Heart left ventricle (tissue), 16 donors: ENCODE measurements at places on chromosomes 12 and 14. TPM values are rescaled to one million over a fixed set of nuclear protein-coding genes. Genes with fewer than 3 reads are reported as not detected.

- no peak for DNase-seq
These were observed 305.6 kb downstream of the RPAP3 start for GRCh38 chr12:47400266-47400665.

ACSM4 gene
- not detected for polyA plus RNA-seq

- DNase-seq, result no peak
These were observed 54.6 kb upstream of the DICER1 start for GRCh38 chr14:95211721-95212504.

- DNase-seq, result no peak
These were observed 29.2 kb downstream of the DIP2B start for GRCh38 chr12:50533971-50534370.

DNA sequence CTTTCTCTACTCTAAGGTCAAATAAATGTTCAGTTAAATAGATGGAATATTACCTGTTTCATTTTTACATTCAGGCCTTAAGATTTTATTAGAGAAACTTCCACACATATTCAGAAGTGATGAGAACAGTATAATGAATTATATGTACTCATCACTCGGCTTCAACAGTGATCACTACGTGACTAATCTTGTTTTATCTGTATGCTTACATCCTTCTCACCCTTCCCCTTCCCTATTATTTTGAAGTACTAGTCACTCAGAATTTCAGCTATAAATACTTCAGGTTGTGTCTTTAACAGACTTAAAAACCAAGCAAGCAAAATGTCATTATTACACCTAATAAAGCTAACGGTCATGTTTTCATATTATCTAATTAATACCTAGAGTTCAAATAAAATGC, 34.9 kb downstream of the ETV6 start:
- no peak for DNase-seq

GRCh38 chr12:75177997-75178396, 31.6 kb downstream of the KCNC2 start:
- no peak for DNase-seq
